ENCODE measurements at places on chromosomes 1 and 21. TPM values are rescaled to one million over a fixed set of nuclear protein-coding genes. Genes with fewer than 3 reads are reported as not detected.

DNA sequence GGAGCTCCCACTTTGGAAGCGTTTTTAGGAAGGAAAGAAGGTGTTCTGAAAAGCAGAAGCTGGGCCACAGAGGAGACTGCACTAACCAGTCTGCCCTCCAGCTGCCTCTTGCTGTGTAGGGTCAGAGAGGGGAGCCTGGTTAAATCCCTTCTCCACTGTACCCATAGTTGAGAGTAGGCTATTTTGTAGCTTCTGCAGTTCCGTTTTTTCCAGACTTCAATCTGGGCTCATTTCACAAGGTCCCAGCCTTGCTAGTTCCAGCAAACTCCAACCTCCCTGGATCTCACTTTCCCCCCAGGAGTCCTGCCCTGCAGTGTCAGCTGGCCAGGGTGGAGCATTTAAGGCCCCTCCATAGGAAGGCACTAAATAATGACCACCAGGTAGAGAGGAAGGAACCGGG is 11.0 kb downstream of the TNN start:
- H3K27ac ChIP-seq, result no peak overlapping the region
- no peaks in the 10 kb centered on the region for H3K36me3 ChIP-seq
- DNase-seq, result no peak
- H3K27me3 ChIP-seq, result no peaks in the 10 kb centered on the region
- peaks cover 5% of the 10 kb centered on the region for H3K4me1 ChIP-seq
- H3K4me3 ChIP-seq, result no peak overlapping the region

GRCh38 chr1:224565186-224565585 is 50.9 kb upstream of the CNIH3 start:
- peaks cover 25% of the 10 kb centered on the region for H3K4me1 ChIP-seq
- no peaks in the 10 kb centered on the region for H3K36me3 ChIP-seq
- H3K27ac ChIP-seq, result peak overlapping the region; percentile 87
- H3K27me3 ChIP-seq, result no peaks in the 10 kb centered on the region
- no peak for DNase-seq

DNA sequence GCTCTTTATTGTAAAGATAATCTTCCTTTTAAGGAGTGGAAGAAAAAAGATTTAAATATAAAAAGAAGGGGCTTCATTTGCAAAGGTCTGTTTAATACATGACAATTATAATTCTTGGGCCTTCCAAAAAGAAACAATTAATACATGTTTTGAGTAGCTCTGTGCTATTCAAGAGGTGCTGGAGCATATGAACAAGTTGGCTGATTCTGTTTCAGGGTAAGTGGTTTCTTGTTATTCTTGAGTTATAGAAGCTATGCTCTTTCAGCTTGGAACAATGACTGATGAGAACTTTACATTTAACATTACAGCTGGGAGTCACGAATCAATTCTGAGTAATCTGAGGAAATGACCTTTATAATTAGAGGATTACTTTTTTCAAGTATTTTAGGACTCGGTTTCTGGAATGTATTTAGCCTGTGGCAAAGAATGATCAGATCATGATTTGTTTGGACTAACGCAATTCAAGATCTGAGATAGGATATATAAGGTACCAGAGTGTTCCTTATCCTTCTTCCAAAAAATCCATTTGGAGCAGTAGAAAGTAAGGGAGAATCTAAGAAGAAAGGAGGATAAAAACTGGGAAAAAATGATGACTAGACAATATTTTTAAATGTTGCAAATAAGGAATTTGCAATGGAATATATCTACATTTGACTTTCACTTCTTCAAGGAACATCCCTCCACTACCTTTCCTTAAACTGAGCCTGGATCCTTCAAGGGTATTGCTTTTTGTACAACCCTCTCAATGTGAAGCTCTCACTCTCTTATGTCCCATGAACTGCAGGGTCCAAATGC is 77.1 kb upstream of the KCTD3 start:
- no peaks in the 10 kb centered on the region for H3K36me3 ChIP-seq
- DNase-seq, result no peak
- no peak overlapping the region for H3K27ac ChIP-seq
- no peaks in the 10 kb centered on the region for H3K27me3 ChIP-seq
- no peaks in the 10 kb centered on the region for H3K4me1 ChIP-seq

- no peak overlapping the region for H3K4me3 ChIP-seq
- no peaks in the 10 kb centered on the region for H3K36me3 ChIP-seq
Measured at GRCh38 chr1:206105464-206105995, 11.7 kb downstream of the AVPR1B start.

DNA sequence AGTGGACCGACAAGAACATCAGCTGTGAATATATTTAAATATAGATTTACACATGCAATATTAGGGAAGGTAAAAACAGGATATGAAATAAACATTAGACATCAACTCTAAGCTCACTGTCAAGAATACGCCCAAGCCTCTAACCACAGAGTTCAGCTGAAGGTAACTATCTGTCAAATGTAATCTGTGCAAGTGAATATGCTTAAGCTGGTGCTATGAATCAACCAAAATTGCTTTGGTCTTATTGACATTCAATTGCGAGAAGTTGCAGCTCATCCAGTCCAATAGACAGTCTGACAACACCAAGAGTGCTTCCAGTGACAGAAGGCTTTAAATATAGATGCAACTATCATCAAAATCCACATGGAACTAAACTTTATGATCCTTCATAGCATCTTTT is 32.3 kb downstream of the USH2A start:
- H3K4me3 ChIP-seq, result no peak overlapping the region
- no peaks in the 10 kb centered on the region for H3K27me3 ChIP-seq
- no peaks in the 10 kb centered on the region for H3K4me1 ChIP-seq

DNA sequence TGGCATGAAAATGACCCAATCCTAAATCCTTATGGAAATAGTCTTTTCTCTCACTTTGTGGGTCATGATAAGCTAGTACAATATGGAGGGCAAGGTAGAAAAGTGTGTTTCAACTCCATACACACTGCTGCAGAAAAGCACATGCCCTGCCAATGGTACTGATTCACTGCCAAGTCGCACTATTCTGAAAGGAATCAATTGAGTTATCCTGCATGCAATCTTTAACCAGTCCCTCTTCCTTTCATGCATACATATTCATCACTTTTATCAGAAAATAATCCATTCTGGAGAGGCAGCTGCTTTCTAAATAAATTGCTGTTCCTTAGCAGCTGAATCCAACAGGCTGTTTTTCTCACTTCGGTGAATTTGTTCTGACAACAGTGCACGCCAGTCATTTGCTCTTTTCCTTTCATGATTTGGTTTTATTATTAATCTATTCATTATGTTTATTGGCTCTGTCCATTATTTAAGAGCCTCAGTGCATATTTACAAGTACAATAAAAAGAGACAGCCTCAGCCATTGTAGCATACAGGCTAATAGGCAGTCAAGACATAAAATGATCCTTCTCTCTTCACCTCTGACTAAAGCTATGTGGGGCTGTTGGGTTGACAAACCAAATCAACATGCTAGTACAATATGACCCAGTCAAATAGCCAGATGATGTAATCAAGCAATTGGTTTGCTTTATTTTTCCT is 108.8 kb downstream of the CHD1L start:
- H3K27me3 ChIP-seq, result no peaks in the 10 kb centered on the region
- no peak overlapping the region for H3K27ac ChIP-seq
- no peak overlapping the region for H3K4me3 ChIP-seq
- no peaks in the 10 kb centered on the region for H3K4me1 ChIP-seq
- H3K36me3 ChIP-seq, result no peaks in the 10 kb centered on the region

DMBX1 gene
- not detected for polyA plus RNA-seq
